Skin of body (tissue), 3 donors: ENCODE measurements at places on chromosomes 2 and 18. TPM values are rescaled to one million over a fixed set of nuclear protein-coding genes. Genes with fewer than 3 reads are reported as not detected.

The TMEM178A gene
- 3.2 TPM for total RNA-seq

- DNase-seq, result peak; percentile 51
Observed at GRCh38 chr2:127037476-127037875, 69.5 kb downstream of the BIN1 start.

DNA sequence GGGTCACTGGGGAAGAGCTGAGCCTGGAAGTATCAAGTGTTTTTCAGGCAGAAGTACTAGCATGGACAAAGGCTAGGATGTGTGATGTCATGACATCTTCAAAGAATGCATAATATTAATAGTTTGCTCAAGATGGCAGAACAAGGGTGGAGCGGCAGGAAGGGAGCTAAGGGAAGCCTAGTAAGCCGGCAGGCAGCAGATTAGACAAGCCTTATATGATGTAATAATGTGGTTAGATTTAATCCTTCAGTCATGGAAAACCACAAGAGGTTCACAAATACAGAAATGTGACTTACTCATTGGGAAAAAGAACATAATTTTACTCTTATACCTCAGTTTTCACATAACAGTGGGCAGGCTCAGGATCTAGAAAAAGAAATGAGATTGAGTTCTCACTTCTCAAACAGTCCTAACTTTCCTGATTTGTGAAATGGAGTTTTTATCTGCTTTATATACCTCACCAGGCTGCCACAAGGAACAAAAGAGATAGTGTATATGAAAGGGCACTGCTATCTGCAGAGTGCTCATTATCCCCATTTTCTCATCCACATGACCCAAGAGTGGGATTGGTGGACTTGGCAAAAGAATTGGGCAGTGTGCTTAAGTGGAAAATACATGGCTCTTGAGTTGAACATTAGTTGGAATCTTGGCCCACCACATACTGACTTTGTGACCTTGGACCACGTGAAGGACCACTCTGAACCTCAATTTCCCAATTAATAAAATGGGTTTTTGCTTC lies 89.1 kb upstream of the LHCGR start:
- no peak for DNase-seq

DNA sequence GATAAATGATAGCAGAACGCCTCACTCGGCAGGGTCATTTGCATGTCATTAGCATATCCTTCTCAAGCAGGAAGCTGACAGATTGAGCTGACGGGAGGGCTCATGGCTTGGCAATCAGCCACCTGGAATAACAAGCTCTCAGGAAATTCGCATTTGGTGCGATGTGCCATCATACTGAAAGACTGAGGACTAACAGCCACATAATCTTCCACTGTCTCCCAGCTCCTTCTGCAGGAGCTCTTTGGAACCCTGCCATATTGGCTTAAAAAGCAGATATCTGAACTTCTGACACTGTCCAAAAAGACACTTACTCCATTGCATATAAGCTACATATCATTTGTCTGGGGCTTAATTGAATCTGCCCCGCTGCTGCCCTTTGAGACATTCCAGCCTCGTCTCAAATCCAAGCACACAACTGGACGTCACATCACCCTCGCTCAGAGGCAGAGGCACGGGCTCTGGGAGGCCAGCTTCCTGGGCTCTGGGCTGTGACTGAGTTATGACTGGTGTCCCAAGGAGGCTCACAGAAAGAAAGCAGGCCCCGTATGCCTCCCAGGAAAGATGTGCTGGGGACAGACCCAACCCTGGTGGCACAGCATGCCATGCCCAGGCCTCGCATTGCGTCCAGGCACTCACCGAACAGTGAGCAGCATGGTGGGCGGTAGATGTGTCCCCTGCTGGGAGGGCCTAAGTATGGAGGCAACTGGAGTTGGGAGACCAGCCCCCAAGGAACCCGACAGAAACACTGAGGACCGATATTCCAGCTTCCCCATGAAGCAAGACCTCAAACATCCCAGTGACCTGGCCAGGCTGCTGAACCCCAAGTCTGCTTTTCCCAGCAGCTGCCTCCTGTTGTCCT lies 228.0 kb downstream of the ATAD2B start:
- DNase-seq, result no peak

The PDE1A gene
- total RNA-seq, result 2.6 TPM

DNA sequence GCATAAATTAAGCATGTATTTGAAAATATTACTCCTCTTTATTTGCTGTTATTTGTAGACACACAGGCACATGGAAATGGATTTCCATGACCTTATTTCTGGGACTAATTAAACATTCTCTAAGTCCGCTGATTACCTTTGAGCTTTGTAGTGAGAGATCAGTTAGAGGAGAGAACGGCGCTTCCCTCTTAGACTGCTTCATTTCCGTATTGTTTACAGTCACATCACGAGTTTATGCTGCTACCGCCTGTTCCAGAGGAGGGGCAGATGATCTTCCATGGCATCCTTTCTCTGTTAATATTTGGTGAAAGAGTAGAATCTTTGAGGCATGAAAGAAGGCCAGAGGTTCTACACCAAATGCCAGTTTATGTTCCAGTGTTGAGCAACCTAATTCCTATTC lies 404.4 kb downstream of the TRIB2 start:
- DNase-seq, result no peak

DNA sequence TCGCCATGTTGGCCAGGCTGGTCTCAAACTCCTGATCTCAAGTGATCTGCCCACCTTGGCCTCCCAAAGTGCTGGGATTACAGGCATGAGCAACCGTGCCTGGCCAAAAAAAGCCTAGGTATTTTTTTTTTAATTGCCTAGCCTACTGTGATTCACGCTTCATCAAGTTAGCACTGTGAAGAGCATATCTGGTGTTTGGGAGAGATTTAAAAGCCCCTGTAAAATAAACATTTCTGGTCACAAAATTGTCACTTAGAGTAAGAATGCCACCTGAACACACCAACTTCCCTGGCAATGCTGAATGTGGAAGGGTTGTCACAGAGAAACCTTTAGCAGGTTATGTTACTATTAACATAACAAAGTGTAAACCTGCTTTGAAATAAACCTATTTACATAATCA lies 39.7 kb upstream of the CHAC2 start:
- DNase-seq, result no peak

GRCh38 chr2:171149986-171150693 lies 10.6 kb downstream of the TLK1 start:
- no peak for DNase-seq

GRCh38 chr2:153387203-153387602 lies 91.4 kb downstream of the RPRM start:
- no peak for DNase-seq

The CTNNA2 gene
- 0.49 TPM for total RNA-seq

DNA sequence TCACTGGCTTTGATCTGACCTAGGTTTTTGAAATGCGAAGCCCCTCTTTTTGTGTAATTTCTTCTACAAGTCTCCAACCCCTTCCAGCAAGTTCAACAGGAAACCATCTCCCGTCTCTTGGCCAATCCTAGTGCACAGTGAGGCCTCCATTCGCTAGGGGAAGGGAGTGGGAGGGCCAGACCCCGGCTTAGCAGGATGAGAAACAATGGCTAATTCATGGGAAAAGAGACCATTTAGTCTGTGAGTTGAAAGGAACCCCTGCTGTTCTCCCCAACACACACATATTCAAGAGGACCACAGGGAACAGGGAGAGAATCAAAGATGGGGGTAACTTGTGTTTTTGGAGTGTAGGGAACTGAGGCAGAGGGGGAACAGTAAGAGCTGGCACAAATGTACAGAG lies 83.0 kb downstream of the RTN4 start:
- DNase-seq, result no peak

The PSMD14 gene
- total RNA-seq, result 45.5 TPM

DNA sequence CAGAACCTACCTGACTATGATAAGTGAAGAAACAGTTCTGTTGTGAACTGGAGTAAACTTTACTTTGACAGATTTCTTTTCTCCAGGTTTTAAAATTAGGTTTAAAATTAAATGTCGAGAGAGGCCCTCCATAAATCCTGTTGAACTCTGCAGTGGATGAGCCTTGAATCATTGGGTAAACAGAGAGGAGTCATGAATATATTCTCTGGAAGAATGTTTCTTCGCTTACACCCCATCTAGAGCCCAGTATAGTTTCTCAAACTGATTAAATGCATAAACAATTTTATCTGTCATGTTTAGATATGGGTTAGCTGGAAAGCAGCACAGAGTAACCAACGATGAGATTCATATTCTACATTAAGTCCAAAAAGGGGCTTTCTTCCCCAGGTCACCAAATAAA lies 84.0 kb downstream of the ZAP70 start:
- no peak for DNase-seq

DNA sequence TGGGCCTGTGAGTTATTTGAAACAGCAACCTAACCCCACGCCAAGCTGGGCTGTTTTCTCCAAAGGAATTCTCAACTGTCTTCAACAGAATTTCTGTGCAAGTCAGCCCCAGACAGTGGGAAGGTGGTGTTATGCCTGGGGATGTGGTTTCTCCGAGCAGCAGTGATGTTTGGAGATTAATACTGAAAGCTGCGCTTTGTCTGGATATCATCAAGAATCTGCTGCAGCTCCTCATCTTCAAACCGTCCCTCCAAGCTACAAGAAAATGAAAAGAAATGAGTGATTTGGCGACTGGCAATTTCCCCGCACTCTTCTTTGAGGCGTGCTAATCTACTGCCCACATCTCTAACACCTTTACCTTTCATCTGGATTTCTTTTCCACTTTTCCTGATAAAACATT lies 10.0 kb downstream of the POLR2D start:
- DNase-seq, result no peak

GRCh38 chr2:193778293-193778692 lies 1583.6 kb upstream of the TMEFF2 start:
- DNase-seq, result no peak

The UGT1A10 gene
- total RNA-seq, result not detected

DNA sequence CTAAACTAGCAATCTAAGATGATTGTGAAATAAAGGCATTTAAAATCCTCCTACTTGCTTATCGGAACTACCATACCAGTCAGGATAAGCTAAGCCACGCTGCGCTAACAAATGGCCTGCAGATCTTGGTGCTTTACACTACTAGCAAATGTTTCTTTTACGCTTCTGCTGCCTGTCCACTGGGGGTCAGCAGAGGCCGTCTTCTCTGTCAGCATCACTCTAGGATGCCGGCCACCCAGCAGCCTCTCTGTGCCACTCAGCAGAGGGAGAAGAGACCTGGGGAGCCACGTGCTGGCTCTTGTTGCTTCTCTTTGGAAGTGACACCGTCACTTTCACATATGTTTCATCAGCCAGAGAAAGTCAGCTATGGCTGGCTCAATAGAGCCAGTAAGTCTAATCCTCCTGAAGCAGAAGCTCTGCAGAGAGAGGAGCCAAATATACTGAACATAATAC lies 36.6 kb downstream of the COPS8 start:
- DNase-seq, result no peak

DNA sequence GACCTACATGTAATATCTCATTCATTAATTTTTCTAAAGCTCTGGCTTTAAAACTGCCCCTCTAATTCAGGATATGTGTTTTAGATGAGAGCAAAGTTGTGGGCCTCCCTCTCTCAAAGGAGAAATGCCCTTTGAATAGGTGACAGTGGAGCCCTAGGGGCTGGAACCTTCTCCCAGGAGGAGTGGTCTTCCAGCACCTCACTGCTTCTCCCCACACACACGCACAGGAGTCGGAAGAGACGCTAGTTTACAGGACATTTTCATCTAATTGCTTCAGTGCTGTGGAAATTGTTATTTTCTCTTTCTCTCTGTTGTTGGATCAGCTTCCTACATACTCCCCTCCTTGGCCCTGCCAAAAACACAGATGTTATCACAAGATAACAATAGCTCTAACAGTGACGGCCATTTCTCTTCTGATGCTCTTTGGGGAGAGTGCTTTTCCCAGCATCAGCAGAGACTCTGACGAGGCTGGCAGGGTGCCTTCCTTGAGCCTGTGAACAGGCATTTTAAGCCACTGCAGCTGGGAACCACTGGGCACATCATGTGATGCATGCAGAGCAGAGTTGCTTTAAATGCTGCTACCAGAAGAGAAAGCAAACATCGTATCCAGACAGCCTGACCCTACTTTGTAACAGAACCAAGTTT lies 209.4 kb upstream of the SP5 start:
- peak; percentile 76 for DNase-seq

- no peak for DNase-seq
Observed at GRCh38 chr2:183079139-183079775, 710 bp downstream of the DUSP19 start.

The SPATA3 gene
- total RNA-seq, result not detected

The LYG1 gene
- 0.59 TPM for total RNA-seq

The SPEG gene
- 10.5 TPM for total RNA-seq

The GKN1 gene
- total RNA-seq, result not detected

The KCNG2 gene
- 0.49 TPM for total RNA-seq

GRCh38 chr2:172761306-172761705 lies 25.7 kb downstream of the RAPGEF4 start:
- no peak for DNase-seq

GRCh38 chr2:99031481-99031880 lies 95.5 kb upstream of the CRACDL start:
- DNase-seq, result no peak

- no peak for DNase-seq
Observed at GRCh38 chr2:183000846-183001245, 37.4 kb downstream of the NCKAP1 start.

The CERKL gene
- not detected for total RNA-seq

GRCh38 chr18:48750485-48751175 lies 200.1 kb downstream of the SMAD7 start:
- no peak for DNase-seq

- DNase-seq, result no peak
Observed at GRCh38 chr2:1940679-1941078, 196.4 kb upstream of the PXDN start.

The GPAT2 gene
- total RNA-seq, result 1.2 TPM

The ASB18 gene
- total RNA-seq, result 0.79 TPM

DNA sequence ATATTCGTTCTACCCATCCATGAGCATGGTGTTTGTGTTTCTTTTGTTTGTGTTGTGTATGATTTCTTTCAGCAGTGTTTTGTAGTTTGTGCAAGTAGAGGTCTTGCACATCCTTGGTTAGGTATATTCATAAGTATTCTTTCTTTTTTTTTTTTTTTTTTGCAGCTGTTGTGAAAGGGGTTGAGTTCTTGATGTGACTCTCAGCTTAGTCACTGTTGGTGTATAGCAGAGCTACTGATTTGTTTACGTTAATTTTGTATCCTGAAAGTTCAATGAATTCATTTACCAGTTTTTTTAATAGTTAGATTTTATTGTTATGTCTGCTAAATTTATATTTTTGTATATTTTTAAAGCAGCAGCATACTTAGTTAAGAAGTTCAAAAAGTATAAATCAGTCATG lies 834.4 kb upstream of the NRXN1 start:
- DNase-seq, result no peak

GRCh38 chr2:84938194-84938879 lies 32.6 kb upstream of the KCMF1 start:
- DNase-seq, result no peak

- DNase-seq, result peak; percentile 35
Observed at GRCh38 chr2:109279243-109279860, 150.3 kb downstream of the SH3RF3 start.

- no peak for DNase-seq
Observed at GRCh38 chr2:169961911-169962310, 134.7 kb downstream of the UBR3 start.
